Stimulated activated CD4-positive, alpha-beta T cell treated with anti-CD3 and anti-CD28 coated beads, Interleukin-4, amount 100 ng/mL, for 24 hours (primary cell): ENCODE measurements at places on chromosomes 3 and 15.

DNA sequence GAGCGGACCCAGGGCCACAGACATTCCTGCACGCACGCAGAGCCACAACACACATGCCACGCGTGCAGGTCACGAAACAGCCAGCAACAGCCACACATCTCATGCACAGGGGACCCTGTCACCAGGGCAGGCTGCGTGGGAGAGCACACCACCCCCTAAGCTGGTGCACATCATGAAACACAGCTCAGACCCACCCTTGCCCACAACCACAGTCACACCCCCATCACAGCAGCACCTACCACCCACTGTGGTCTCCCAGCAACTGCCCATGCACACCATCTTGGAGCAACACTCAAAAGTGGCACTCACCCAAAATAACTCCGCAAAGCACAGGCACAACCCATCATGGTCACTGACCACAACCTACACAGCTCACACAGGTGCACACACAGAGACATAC lies 75.7 kb downstream of the OCA2 start:
- DNase-seq, result no peak

DNA sequence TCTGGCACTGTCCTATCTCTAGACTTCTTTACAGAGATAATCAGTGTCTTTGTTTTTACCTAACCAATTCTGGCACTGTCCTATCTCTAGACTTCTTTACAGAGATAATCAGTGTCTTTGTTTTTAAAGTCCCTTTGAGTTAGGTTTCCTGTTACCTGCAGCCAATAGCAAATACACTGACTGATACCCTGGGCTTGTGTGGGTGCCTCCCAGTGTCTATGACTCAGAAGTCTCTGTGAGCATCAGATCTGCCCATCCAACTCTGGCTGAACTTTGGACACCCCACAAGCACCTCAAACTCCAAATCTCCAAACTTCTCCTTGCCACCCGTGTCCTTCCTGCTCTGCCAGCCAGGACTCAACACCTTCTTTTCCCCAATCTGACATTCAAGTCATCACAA lies 30.4 kb downstream of the SLC41A3 start:
- DNase-seq, result no peak

GRCh38 chr3:127065138-127065427 lies 82.2 kb downstream of the PLXNA1 start:
- no peak for DNase-seq

- no peak for DNase-seq
These were observed 65.5 kb downstream of the SSUH2 start for GRCh38 chr3:8579096-8579495.

DNA sequence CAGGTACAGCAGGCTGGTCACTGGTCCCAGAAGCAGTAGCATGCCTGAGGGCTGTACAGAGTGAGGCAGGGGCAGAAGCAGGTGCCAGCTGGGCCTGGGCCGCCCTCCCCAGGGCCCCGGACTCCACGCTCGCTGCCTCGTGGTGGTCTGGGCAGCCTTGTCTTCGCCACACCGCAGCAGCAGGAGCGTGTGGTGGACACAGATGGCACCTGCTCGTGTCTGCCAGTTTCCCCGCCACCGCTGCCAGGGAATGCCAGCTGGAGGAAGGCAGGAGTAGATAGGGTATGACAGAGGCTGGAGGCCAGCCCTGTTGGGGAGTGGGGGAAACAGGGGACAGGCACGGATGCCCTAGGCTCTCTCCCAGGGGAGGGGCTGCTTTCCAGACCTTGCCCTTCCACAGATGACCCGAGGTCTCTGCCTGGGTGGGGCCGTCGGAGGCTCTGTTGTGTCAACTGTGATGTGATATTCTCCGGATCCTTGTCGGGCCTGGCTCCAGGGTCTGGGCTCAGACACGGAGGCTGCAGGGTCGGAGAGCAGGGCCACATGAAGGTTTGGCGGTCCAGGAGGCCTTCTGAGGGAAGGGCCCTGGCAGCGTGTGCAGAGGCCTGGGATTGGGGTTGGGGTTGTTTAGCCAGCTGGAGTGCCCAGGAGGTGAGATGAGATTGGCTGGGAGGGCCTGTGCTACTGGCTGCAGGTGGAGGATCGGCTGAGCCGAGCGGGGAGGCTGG lies 33.6 kb downstream of the GOLGA6L10 start:
- no peak for DNase-seq

DNA sequence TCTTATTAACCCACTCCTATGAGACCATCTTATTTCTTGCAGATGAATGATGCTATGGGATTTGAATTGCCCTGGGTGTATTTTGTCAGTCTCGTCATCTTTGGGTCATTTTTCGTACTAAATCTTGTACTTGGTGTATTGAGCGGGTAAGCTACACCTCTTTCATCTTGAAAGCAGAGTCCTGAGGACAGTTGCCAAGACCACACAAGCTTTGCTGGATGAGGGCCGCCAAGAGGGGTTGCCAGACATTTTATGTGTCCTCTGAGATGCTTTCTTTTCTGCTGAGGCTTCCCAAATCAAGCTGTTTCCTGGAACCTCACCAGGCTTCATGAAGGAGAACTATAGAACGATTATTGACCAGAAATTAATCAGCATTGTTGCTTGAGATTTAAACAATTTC lies 173.2 kb downstream of the CHDH start:
- DNase-seq, result no peak

DNA sequence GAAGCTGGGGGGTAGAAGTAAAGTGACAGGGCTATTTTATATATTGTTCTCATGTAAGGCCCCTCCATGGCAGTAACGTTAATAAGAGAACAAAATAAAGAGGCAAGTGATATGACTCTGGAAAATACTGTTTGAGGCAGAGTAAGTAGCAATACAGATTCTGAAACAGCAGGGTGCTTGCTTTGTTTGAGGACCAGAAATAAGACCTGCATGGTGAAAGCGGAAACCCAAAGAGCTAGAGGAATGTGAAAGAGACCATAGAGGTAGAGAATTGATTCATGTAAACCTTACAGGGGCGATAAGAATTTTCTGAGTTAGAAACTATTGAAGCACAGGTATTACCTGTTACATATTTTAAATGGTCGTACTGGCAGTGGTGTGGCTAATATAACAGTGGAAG lies 1517.1 kb downstream of the SI start:
- no peak for DNase-seq

DNA sequence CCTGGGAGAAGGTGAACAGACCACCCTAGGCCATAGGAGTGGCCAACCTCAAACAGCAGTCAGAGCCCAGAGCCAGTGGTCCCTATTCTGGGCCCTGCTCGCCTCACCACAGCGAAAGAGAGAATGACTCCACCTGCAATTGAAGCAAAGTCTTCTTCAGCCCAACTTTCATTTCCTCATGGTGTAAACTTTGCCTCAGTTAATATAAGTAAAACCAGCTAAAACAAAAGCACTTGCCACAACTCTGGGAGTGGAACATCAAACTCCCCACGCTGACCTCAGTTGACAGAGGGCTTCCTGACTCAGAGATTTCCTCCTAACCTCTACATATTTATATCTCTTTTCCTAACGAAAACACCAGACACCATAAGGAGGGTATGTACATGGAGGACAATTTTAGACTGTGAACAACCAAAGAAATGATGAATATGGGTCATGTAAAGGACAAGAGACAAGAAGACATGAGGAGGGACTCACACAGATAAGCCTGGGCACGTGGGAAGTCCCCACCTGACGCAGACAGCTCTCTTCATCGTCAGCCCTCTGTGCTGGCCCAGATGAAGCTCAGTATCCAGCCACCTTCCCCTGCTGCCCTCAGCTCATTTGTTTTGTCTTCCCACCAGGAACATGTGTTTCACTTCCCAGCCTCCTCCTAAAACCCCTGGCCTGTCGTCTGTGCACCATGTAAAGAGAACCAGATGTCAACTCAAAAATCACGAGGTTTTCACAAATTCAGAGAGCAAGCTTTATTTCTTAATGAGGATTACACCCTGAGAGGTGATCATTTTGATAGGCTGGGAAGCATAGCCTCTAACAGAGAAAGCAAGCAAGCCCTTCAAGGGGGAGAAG lies 140.9 kb downstream of the KCNMB2 start:
- DNase-seq, result no peak
